ENCODE measurements at places on chromosomes 11 and 22.

- no peak for DNase-seq
Observed at GRCh38 chr11:13316528-13316961, 39.0 kb downstream of the BMAL1 start.

DNA sequence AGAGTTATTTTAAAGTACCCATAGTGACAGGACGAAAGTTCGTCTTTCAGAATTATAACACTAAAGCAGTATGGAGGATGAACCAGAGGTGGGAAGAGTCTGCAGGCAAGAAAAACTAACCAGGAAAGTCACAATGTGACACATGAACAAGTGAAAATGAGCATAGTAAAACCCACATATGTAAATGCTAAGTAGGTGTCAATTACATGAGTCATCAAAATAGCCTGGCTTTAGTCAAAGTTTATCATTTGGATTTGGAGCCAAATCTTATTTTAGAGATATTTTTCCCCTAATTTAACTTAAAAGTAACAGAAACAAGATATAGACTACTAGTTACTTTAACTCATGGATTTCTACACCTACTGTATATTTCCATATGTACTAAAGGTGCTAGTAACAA lies 159.8 kb downstream of the GRIA4 start:
- DNase-seq, result no peak

GRCh38 chr11:56911312-56911711 lies 77.4 kb upstream of the OR5AK2 start:
- no peak for DNase-seq

GRCh38 chr22:28955817-28956216 lies 72.4 kb downstream of the ZNRF3 start:
- DNase-seq, result no peak

DNA sequence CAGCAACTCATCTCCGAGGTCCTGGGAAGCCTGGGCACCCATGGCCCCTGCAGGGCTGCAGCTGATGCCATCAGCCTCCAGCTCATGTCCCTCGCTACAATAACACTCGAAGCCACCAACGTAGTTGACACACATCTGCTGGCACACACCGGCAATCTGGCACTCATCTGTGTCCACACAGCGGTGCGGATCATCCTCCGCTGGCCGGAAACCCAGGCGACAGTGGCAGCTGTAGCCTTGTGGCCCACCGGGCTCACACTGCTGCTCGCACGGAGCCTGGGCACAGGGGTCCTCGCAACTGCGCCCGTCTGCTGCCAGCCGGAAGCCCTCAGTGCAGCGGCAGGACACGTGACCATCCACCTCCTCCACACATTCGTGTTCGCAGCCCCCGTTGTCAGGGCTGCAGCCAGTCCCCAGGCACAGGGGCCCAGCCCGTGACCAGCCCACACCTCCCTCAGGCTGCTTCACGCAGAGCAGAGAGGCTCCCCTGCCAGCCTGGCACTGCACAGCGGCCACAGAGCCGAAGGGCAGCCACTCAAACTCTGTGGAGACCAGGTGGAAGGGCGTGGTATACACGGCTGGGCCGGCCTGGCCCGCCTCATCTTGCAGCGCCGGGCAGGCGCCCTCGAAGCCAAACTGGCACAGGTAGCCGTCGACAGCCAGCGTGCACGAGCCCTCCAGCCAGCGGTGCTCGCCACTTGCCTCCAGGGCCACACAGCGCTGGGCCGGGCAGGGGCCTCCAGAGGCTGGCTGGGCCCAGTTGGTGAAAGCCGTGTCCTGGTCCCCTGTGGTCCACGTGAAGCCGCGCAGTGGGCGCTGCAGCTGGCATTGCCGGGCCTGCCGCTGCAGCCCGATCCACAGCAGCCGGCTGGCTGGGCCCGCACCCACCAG lies 678 bp downstream of the CD248 start:
- no peak for DNase-seq

DNA sequence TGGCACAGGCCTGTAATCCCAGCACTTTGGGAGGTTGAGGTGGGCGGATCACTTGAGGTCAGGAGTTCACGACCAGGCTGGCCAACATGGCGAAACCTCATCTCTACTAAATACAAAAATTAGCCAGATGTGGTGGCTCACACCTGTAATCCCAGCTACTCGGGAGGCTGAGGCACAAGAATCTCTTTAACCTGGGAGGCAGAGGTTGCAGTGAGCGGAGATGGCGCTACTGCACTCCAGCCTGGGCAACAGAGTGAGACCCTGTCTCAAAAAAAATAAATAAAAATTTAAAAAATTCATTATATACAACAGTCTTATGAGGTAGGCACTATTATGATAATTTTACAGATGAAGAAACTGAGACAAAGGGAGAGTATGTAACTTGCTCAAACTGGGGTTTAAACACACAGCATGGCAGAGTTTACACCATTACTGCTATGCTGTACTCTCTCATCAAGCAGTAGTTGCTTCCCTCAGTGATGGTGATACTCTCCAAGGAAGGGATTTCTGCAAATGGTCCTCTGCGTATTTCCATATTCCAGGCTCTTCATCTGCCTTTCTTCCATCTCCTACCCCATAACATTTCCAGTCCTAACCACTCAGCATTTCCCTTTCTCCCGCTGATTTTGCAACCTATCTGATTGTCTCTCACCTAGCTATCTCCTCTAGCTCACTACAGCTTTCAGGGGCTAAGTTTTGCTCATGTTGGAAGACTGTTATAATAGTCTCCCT lies 95.3 kb downstream of the CCDC83 start:
- DNase-seq, result no peak

- DNase-seq, result no peak
Observed at GRCh38 chr11:64000026-64000739, 13.9 kb downstream of the OTUB1 start.

DNA sequence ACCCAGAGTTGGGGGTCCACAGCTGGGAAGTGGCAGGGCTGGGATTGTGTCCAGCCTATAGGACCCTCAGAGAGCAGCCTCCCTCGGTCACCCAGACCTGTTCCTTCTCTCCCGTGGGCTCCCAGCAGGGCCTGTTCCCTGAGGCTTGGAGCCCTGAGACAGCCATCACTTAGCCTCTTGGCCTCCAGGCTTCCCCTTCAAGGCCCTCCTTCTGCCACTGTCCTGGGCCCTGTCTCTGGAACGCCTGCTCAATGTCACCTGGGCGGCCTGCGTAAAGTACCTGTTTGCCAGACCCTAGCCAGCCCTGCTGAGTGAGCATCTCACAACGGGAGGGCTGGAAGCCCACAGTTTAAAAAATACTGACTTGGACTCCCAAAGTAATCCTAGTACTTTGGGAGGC lies 6.5 kb downstream of the MGAT3 start:
- DNase-seq, result no peak

GRCh38 chr22:29886596-29886995 lies 3.6 kb downstream of the MTMR3 start:
- no peak for DNase-seq

GRCh38 chr22:32164075-32164860 lies 5.2 kb upstream of the C22orf42 start:
- DNase-seq, result no peak

GRCh38 chr11:27401833-27402316 lies 38.9 kb upstream of the CCDC34 start:
- no peak for DNase-seq

- DNase-seq, result no peak
Observed at GRCh38 chr11:117418737-117419481, 91.3 kb downstream of the CEP164 start.

DNA sequence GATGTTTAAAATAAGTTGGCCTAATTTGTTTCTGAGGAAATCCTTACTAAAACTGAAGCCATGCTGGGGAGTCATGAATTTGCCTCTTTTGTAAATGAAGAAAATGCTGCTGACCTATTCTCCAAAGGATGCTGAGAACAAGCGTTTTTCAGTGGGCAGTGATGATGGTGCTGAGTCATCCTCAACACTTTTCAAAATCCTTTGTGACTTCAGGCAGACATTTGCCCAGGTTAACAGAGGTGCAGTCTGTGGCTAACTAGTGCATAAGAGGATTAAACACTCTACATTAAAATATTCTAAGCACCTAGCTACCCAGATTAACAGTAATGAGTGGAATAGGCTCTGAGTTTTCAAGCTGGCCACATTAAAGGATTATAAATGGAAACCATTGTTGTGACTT lies 509.0 kb downstream of the DLG2 start:
- DNase-seq, result no peak

DNA sequence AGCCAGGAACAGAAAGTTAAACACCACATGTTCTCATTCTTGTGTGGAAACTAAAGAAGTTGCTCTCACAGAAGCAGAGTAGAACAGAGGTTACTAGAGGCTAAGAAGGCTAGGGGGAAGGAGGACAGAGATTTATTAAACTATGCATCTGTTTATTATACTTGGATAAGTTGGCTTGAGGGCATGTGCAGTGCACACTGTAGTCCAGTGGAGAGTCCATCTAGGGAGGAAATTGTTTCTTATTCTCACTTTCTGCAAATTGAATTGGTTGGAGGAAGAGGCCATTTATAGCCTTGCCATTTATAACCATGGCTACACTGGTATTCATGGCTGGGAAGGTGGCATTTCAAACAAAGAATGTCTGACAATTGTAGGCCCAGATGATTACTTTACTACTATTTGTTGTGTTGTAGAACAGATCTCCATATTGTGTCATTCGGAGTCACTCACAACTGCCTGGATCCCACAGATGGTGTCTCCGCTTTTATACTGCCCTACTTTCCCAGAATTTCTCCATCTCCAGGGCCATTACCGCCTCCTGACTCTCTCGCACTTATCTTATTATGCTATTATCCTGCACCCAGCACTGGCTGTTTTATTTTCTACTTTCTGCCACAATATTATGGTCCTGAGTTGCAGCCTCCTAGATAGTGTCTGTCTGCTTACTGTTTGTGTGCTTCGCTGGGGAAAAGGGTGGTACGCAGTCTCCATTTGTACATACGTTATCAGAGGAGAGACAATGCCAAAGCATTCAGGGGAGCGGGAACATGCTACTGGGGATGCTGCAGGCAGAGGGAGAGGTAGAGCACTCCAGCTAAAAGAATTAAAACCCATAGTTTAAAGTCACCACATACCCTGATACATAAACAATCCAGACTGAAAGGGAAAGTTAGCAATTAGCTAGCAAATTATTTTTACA lies 169.3 kb upstream of the BLID start:
- DNase-seq, result no peak

DNA sequence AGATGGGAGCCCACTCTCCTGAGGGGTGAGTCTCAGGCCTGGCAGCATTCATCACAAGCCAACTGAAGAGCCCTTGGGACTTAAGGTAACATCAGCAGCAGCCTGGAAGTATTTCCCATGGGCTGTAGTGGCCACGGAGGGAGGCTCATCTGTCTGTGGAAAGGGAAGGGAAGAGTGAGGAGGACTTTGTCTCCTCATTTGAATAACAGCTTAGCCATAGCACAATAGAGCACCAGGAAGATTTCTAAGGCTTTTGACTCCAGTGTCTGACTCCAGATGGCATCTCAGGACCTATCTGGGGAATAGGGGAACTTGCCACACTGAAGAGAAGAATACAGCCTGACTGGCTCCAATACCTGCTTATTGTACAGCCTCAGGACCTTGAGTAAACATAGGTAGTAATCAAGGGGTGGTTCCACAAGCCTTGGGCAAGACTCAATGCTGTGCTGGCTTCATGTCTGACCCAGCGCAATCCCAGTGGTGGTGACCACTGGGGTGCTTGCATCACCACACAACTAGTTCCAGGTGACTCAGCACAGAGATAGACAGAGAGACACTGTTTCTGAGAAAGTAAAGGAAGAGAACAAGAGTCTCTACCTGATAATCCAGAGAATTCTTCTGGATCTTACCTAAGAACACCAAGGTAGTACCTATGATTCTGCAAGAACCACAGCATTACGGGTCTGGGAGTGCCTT lies 510.5 kb upstream of the CCDC179 start:
- no peak for DNase-seq

DNA sequence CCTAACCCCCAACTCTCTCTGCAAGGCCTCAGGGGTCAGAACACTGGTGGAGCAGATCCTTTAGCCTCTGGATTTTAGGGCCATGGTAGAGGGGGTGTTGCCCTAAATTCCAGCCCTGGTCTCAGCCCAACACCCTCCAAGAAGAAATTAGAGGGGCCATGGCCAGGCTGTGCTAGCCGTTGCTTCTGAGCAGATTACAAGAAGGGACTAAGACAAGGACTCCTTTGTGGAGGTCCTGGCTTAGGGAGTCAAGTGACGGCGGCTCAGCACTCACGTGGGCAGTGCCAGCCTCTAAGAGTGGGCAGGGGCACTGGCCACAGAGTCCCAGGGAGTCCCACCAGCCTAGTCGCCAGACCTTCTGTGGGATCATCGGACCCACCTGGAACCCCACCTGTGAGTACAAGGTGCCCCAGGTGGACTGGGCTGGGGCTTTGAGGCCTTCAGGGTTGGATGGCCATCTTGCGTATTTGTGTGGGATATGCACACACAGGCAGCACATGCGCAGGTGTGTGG lies at the start of gene BEST1:
Gene BEST1, plus strand, starts transcription at position 317 of the 513 bp plus-strand sequence. CDS start 1,456 bp downstream, outside the sequence.
- DNase-seq, result no peak

DNA sequence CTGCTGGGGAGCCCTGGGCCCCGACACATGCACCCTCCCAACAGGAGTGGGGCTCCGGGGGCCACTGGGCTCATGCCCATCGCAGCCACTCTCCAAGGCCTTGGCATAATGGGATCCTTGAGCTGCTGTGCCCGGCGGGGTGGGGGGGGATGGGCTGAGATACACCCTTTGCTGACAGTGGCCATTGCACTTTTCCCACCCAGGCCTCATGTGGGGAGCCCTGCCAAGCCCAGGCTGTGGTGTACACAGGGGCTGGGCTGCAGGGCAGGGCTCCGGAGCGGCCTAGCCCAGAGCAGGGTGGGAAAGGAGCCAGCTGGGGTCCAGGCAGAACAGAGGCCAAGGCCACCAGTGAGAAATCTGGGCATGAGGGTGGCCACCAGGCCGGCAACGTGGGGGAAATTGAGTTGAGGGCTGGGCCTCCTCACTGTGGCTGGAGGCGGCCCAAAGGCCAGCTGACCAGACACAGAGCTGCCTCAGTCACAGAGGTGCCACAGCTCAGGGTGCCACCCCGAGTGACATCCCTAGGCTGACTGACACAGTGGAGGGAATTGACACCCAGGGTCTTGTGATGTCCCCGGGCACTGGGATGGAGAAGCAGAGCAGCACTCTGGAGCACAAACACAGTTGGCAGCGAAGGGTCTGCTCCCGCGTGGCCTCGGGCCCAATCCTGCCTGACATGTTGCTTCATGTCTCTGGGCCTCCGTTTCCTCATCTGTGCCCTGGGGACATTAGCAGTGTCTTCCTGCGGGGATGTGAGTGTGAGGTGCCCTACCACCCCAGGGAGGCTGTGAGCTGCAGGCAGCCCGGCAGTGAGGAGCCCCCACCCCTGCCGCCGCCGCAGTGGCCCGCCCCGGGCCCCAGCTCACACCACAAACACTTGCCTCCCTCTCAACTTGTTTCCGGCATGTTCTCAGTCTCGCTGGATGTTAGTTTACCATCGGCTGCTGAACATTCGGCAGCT lies 30.4 kb downstream of the RTN4R start:
- no peak for DNase-seq

- DNase-seq, result no peak
Observed at GRCh38 chr11:81345609-81346008, 1388.1 kb downstream of the FAM181B start.

DNA sequence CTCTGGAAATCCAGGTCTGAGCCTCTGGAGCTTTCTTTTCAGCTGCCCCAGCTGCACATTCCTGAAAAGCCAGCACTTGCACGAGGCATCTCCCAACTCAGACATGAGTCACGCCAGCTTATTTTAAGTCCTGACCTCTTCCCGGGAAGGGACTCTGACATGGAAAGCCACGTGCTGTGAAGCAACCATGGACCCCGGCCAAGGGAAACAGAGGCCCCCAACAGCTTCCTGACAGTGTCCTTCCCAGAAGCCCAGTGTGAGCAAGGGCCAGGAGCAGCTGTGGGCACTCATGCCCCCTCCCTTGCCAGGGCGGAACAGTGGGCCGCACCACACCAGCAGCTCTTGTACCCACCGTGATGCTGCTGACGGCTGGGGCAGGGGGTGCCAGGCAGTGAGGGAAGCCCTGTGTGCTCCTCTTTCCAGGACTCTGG lies 118.8 kb upstream of the CADM1 start:
- no peak for DNase-seq
